Right hindlimb (tissue), 1 donor: ENCODE measurements at places on chromosomes 16 and 17.

DNA sequence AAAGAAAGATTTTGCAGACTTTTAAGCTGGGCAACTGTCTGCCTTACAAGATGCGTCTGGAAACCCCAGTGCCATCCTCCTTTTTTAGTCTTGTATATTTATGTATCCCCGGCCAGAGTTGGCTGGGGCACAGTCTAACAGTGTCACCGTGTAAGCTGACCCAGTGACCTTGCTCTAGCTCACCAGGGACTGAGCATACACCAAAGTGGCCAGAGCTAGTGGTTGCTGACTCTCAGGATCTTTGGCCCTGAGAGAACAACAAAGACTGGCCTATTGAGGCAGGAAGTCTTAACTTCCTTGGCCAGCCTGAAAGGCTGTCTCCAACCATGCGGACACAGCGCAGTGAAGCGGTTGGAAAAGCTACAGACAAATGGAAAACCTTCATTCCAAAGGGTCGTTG, 745.2 kb downstream of the WWOX start:
- DNase-seq: no peak

DNA sequence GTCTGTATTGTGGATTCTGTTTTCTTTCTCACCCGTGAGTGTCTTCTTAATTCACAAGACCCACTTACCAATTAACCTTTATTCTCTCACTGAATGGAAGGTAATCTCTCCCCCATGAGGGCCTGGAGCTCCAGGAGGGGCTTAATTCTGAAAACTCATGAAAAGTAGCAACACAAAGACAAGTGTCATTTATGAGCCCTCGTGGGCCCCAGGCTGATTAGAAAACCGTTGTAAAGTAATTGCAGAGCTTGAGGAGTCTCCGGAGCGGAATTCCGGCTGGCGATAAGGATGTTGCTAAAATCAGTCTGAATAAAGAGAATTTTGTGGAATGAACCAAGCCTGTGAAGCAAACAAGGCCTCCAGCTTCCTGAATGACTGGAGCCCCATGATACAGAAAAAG, 301.5 kb downstream of the HAPSTR1 start:
- no peak for DNase-seq

DNA sequence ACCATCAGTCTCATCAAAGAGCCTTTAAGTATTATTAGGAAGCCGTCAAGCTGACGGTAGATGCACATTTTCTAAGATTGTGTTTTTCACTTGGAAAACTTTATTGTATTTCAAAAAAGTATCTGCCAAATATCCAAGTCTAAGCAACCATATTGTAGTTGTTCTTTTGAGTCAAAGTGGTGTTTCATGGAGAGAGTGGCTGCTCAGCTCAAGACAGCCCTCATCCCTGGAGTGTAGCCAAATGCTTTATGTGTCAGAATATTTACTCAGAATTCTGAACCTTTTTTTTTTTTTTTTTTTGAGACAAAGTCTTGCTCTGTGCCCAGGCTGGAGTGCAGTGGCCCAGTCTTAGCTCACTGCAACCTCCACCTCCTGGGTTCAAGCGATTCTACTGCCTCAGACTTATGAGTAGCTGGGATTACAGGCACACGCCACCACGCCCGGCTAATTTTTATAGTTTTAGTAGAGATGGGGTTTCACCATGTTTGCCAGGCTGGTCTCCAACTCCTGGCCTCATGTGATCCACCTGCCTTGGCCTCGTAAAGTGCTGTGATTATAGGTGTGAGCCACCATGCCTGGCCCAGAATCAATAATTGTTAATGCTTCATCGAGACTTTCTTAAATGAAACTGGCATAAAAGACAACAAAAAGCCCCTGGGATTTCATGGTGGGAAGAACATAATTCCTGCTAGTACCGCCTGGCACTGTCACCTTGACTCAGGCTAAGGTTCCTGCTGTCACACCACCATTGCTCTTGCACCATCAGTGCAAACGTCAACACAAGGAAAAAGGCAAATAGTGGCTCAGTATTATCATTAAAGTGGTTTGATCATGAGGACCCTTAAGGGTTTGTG, 45.5 kb downstream of the PRKCA start:
- no peak for DNase-seq

DNA sequence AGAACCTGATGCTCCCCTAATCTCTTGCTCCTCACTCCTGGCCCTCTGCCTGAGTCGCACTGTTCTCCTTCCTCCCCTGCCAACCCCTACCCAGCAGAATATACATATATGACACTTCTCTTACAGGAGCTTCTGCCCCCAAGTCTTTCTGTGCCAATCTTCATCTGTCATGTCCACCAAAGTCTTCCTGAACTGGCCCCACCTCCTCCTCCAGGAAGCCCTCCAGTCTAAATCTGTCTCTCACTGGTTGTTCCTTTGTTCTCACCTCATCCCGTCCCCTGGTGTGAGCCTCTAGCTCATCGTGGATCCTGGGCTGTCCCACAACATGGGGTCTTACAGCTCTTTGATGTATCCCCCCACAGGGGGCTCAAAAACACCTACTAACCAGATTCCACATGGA, 8.3 kb downstream of the CRHR1 start:
- no peak for DNase-seq

DNA sequence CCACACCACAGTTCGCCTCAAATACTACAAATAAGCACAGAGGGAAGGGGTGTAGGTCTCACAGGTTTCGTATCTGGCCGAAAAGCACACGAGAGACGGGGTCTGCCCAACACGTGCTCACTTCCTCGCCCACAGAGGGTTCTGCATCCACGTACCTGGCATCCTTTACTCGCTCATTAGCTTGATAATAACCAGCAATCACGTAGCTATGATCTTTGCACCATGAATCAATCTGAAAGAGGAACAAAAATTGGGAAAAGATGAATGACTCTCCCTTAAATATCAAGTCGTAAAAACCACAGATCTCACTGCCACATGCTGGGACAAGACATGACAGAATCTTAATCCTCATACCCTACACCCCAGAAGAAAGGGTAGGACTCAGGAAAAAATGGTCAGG, 10.5 kb downstream of the EMC8 start:
- DNase-seq: no peak

GRCh38 chr16:72066747-72067146, 3.7 kb downstream of the HPR start:
- no peak for DNase-seq

GRCh38 chr16:31453255-31454204, 5.8 kb upstream of the ARMC5 start:
- no peak for DNase-seq

DNA sequence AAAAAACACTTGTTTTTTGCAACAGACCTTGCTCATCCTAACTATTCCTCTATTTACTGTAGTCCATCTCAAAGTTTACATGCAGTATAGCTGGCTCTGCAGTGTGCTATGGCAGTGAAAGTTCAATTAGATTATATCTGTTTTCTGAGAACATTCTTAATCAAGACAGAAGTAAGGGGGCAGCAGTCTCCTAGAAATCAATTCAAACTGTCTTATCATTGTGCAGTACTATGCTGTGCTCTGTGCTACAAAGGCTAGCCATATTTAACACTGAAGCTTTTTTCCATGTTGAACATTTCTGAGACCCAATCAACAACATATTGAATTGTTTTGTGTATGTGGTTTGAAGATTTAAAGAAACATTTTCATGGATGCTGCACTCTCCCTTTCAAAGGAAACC, 11.4 kb downstream of the NETO2 start:
- no peak for DNase-seq

DNA sequence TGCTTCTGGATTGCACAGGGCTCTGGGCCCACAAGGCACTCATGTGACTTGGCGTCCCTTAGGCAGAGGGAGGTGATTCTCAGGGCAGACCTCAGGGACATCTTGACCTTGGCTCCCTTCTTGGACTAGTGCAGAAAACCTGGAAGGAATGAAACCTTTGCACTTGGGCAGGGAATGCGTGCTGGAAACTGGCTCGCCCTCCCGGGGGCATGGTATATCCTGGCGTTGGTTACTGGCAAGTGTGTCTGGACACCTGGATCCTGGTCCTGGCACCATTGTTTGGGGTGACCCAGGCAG, 63.5 kb upstream of the LGALS9 start:
- DNase-seq: no peak

DNA sequence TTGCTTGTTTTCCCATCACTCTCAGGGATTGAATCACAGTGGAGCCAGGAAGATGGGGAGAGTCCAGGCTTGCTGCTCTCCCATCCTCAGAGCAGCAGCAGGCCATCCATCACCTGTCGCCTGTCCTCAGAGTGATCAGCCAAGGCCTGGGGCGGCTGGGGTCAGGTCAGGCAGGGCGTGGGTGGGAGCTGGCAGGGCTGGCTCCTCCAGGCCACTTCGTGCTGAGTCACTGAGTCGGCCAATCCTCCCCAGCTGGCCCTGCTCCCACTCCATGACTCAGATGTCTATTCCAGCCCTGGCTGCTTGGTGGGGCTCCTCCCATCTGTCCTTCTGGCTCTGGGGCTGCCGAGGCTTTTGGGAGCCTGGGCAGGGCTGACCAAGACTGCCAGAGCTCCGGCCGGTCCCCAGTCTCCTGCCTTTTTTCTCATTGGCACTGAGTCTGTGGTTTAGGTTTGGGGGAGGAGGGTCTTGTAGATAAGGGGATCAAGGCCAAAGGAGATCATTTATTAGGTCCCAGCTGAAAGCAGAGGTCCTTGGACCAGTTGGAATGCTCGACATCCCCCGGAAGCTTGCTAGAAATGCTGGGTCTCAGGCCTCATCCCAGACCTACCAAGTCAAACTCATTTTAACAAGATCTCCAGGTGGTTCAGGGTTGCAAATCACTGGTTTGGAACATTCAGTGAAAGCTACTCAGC, 72.7 kb downstream of the ABCC1 start:
- DNase-seq: peak; percentile 93

DNA sequence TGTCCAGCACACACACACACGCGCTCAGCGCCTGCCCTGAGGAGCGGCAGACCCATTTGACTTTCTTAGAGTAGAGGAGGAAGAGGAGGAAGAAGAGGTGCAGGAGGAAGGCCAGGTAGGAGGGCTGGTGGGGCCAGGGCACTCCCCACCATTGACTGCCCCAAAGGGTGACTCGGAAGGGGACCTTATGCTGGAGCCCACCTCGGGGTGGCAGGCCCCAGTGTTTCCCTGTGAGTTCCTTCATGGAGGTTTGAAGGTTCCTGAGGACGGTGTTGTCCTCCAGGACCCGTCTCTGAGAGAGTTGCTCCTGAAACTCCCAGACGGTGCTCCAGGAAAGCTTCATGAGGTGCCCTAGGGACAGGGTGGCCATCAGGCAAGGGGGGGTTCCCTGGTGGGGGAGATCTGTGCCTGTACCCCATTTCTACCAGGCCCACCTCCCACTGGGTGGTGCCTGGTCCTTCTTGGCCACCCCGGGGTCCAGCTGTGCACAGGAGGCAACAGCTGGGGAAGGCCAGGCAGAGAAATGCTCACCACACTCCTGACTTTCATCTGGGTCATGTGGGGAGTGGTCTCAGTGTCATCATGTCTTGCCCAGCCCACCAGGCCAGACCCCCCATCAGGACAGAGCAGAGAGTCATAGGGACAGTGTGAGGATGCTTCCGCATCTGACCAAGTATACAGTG, 89.5 kb downstream of the TNFRSF13B start:
- DNase-seq: no peak

GRCh38 chr17:39009581-39010001, 42.4 kb upstream of the FBXO47 start:
- peak; percentile 59 for DNase-seq

DNA sequence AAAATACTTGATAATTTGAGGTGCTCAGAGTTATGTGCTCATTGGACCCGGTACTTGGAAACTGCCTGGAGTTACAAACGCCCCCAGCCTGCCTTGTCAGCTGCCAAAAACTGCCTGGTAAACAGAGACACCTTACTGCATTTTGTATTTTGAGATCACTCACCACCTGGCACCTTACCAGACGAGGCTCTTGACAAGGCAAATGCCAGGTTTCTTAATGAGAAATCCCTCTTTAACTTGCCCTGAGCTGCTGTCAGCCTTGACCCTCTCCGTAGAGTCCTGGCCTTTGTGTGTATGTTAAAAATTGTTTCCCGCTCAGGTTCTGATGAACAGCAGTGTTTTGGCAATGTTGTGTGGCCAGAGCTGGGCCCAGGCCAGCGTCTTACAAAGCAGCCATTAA, 28.8 kb downstream of the SYT17 start:
- no peak for DNase-seq

DNA sequence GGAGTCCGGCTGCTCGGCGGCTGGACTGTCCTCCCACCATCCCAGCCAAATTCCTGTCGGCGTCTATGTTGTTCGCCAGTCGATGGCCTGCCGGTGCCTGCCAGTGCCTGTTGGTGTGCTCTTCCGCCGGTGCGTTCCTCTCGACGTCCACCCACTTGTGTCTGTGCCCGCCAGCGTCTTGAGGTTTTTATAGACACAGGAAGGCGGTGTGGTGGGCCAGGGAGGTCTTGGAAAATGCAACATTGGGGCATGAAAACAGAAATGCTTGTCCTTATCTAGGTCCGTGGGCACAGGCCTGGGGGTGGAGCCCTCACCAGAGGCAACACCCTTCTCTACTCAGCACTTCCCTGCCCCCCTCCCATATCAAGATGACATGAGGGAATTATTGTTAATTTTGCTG, 167.8 kb downstream of the IRF8 start:
- no peak for DNase-seq

DNA sequence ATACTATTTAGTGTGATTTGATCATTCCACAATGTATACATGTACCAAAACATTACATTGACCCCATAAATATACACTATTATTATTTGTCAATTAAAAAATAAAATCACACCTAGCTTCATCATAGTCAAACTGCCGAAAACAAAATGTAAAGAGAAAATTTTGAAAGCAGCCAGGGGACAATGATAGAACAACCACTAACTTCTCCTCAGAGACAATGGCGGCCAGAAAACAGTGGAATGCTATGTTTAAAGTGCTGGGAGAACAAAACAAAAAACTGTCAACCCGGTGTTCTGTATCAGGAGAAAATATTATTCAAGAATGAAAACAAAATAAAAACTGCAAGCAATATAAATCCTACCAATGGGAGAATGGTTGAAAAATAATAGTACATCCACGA, 63.2 kb downstream of the METRNL start:
- DNase-seq: no peak

- DNase-seq: no peak
Observed at GRCh38 chr17:35790841-35791240, 4.6 kb downstream of the MMP28 start.

- no peak for DNase-seq
Observed at GRCh38 chr16:87691686-87692079, 74.1 kb downstream of the KLHDC4 start.

GRCh38 chr17:2711608-2712299, at the start of gene CLUH:
Gene CLUH, minus strand, starts transcription at chr17:2711764. Its CDS starts 103 bp downstream, at chr17:2711661.
- peak; percentile 97 for DNase-seq

DNA sequence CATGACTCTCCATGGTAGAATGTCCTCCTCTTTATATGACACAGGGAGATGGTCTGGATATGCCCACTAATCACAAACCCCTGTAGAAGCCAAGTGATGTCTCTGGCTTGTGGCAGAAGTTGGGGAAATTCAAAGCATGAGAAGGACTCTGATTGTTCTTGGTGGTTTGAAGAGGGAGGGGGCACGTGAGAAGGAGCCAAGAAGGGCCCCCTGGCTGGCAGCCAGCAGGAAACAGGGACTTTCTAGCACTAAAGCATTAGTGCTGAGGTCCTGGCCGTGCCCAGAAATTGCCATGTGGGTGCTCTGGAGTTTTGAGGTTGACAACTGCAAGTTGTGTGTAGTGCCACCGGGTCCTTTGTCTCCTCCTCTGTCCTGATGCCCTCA, 199.9 kb downstream of the LGALS9B start:
- DNase-seq: no peak
